ENCODE measurements at places on chromosomes 7 and 10.
A peak's percentile ranks its signal among the peaks of the same experiment; 100 is the strongest.

GRCh38 chr10:100248820-100249219 is 18.6 kb downstream of the CWF19L1 start:
- no peak for DNase-seq

DNA sequence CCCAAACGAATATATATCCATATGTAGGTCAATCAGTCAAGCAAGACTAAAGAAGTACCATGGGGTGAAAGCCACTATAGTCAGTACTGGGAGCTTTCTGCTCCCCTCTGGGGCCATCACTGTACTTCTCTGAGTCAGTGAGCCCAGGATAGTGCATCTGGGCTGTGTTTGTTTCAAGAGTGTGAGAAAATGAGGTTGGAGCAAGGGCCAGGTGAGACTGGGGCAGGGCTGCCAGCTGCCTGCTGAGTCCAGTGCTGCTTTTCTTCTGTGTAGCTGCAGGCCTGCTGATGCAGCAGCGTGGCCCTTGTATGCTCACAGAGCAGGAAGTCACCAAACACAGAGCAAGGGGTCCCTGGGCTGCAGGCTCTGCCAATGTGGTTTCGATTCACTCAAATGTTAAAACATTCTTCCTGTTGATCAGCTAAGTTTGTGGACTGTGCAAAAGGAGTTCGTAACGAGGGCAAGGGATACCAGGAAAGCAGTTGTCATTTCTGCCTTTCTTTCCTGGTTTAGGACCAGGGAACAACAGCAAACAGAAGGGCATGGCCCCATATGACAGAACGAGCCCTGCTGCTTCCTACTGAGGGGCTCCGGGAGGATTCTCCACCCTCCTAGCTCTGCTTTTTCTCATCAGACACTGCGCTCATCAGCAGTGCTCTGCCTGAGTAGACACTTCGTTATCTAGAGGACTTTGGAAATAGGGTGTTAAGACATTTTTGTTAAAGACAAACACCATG is 65.4 kb upstream of the TNS3 start:
- no peak for DNase-seq

GRCh38 chr10:118523775-118524174 is 71.7 kb downstream of the PRLHR start:
- no peak for DNase-seq

- no peak for DNase-seq
Measured at GRCh38 chr10:70561070-70561469, 41.5 kb downstream of the PRF1 start.

GRCh38 chr7:105216786-105217185 is 171.9 kb downstream of the SRPK2 start:
- no peak for DNase-seq

GRCh38 chr7:137835486-137836112 is 11.2 kb downstream of the DGKI start:
- DNase-seq: no peak

- DNase-seq: no peak
Measured at GRCh38 chr7:55187701-55188491, 169.1 kb downstream of the EGFR start.

GRCh38 chr7:125857606-125858005 is 928.0 kb upstream of the POT1 start:
- DNase-seq: no peak

GRCh38 chr7:47730142-47730541 is 148.2 kb upstream of the TNS3 start:
- no peak for DNase-seq

DNA sequence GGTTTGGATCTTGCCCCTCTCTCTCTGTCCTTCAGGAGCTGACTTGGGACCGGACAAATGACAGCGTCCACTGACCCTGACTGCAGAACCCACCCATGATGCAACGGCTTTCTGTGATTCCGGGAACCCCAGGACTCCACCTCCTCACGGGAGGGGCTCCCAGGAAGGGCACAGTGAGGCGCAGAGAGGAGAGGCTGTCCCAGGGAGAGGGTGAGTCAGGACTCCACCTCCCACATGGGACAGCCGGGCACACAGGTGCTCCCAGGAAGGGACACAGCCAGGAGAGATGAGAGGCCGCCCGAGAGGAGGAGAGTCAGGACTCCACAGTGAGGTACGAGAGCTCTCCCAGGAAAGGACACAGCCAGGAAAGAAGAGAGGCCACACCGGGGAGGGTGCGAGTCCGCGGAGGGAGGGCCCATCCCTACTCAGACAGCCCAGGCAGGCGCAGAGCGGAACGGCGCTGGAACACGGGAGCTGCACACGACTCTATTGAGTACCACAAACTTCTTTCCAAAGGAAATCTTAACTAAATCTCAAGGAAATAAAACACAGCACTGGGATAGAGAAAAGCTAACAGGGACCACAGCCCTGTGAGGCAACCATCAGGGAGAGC is 162.5 kb downstream of the MAD1L1 start:
- DNase-seq: no peak

DNA sequence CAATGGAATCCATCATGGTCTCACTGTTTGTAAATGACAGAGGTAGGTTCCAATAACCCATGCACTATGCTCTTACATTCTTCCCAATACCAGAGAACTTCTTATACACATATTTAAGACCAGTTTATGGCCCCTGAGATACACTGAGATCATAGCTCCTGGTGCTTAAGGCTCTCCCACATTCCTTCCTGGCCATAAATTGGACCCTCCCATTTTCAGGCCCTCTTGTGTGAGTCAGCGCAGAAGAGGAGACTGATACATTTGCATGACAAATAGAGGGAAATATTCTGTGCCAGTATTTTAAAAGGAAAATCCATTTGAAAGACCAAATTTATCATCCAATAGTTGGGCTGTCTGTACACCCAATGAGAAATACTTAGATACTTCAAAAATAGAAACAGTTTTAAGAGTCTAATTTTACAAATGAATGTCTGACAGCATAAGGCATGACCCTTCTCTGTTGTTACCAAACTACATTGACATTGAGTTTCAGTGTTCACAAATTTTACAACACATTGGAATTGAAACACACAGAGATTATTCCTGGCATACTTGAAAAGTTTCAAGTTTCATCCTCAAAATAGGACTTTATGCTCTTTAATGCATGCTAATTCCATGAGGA is 35.3 kb downstream of the SLC16A9 start:
- no peak for DNase-seq

DNA sequence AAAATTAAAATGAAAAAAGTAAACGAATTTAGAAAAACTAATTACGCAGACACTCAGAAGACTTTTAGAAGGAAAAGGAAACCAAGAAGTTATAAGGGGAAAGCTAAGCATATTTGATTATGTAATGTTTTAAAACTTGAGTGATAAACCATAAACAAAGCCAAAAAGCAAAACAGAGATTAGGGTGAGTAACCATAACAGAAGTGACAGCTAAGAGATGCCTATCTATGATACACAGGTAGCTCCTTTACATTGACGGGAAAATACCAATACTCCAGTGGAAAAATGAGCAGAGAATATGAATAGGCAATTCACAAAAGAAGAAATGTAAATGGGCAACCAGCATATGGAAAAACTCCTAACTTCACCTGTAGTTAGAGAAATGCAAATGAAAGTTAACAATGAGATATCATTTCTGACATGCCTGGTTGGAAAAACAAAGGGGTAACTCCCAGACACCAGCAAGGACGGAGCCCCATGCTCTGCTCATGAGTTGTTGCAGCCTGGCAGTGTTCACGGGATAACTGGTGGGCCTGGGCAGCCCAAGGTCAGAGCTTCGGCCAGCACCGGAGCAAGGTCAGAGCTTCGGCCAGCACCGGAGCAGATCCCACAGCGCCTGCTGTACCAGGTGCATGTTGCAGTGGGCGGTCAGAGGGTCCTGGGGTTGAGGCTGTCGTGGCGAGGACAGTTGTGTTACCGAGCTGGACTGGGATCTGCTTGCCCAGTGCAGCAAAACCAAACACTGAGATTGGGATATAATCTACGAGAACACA is 58.9 kb downstream of the ALOX5 start:
- no peak for DNase-seq

DNA sequence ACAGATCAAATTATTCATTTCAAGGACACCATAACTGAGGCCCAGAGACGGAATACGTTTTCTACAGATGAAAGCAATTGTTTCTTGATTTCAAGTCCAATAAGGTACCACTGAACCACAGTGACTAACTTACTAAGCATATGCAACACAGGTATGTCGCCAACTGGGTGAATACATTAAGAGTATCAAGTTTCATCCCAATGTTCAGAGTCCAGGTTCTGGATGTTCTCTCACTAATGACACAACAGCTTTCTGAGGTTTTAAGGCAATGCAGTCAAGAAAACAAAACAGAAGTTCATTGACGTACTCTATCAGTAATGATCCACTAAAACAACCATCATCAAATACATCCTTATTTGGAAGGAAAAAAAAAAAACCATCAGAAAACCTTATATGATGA is 35.8 kb downstream of the NSUN6 start:
- DNase-seq: no peak

- DNase-seq: no peak
Measured at GRCh38 chr10:32271617-32272016, 75.3 kb downstream of the EPC1 start.

GRCh38 chr10:12941966-12942365 is 59.5 kb downstream of the CCDC3 start:
- DNase-seq: no peak

DNA sequence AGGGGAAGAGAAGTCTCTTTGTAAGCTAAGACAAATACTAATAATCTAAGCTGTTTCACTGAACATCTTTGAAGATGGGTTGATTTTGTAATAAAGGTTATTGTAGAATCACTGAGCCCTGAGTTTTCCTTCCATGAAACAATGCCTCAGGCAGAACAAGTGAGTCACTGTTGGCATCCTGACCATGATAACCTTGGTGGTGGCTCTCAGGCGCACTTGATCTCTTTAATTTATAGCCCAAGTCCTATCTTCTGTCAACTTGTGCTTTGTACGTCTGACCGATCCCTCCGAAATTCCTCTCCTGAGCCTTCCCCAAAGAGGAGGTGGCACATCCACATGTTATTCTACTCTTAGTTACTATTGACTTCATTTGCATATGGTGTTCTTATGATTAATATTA is 812.9 kb downstream of the REEP3 start:
- DNase-seq: no peak

DNA sequence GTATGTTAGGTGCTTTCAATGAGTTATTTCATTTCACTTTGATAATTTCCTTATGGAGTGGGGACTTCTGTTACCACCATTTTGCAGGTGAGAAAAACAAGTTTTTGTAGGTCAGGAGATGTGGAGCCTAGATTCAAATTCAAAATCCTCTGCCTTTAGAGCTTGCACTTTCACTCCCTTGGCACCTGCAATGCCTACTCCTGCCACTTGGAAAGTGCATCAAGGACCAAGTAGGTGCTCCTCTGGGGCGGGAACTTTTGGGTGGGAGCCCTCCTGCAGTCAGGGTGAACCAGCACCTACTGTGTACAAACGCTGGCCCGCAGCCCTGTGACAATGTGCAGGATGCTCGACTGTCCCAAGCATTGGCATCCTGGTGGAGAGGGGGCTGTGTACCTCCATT is 199.0 kb downstream of the EMX2 start:
- DNase-seq: no peak

GRCh38 chr10:131207584-131208532 is 103.7 kb downstream of the TCERG1L start:
- no peak for DNase-seq

GRCh38 chr10:63901228-63901627 is 380.0 kb downstream of the REEP3 start:
- peak; percentile 32 for DNase-seq

GRCh38 chr7:5265320-5266190 is 17.2 kb upstream of the SLC29A4 start:
- no peak for DNase-seq

GRCh38 chr7:18555120-18555519 is 59.6 kb downstream of the HDAC9 start:
- no peak for DNase-seq

DNA sequence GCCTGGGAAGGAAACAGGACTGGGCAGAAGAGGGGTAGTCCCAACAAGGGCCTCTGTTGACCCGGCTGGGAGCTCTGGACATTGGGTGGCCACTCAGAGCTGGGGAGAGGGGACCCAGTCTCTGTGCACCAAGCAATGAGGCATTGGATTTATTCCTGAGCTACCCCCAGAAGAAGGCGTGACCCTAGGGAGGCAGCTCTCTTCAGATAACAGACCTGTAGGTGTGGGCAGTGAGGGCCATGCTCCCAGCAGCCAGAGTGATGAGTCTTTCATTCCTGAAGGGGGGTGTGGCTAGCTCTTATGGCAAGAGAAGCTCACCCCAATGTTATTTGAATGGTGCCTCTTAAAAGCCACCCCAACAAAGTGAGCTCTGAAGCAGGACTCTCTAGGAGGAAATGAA is 20.4 kb downstream of the TEX36 start:
- DNase-seq: peak; percentile 3

DNA sequence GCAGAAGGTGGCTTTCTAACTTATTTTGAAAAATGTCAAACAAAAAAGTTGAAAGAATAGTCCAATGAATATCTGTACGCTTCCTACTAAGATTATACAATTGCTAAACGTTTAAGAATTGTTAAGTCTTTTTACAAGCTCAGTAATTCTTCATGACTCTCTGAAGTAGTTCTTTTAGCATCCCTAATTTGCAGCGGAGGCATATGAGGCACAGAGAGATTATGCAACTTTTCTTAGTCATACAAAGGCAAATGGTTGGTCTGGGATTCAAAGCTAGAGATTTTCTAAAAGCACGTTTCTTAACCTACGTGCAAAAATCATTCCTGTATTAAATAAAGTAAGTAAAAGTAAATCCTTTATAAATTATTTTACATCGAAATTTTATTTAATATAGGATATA is 254.2 kb downstream of the MAGI2 start:
- DNase-seq: no peak

DNA sequence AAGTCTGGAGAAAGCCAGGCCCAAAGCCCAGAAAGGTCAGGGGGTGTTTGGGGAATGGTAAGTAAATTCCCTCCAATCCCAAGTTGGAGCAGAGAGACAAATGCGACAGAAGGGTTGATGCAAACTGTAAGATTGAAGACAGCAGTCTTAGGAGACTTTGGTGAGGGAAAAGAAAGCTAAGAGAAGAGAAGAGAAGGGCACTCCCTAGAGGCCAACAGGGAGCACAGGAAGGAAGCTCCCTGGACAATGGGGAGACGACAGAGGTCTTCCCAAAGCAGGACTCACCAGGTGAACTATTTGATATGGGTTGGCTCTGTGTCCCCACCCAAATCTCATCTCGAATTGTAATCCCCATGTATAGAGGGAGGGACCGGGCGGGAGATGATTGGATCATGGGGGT is 151.5 kb downstream of the KIF20B start:
- DNase-seq: no peak

- DNase-seq: no peak
Measured at GRCh38 chr7:155337946-155338631, 40.4 kb downstream of the INSIG1 start.

GRCh38 chr10:70810967-70811366 is 4.8 kb upstream of the SGPL1 start:
- DNase-seq: no peak

GRCh38 chr7:298375-298702 is 8.4 kb downstream of the FOXL3 start:
- no peak for DNase-seq

DNA sequence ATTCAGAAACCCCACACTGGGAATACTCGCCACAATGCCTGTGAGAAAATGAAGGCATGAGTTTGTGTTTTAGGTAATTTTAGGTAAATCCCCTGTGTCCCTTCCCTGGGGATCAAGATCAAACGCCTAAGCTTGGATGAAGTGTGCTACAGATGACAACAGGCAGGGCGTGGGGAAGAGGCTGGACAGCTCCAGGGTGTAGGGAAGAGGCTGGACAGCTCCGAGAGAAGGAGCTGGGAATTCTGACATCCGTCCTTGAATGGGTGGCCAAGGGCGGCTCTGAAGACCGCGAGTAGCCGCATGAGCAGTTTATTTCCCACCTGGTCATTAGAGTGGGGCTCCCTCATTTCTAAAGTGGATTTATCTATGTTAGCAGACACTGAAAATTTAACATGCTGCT is 109.7 kb downstream of the RAMP3 start:
- no peak for DNase-seq

- no peak for DNase-seq
Measured at GRCh38 chr7:72187179-72187578, 225.0 kb downstream of the CALN1 start.
